ENCODE measurements at places on chromosomes 2 and 18. TPM values are rescaled to one million over a fixed set of nuclear protein-coding genes. Genes with fewer than 3 reads are reported as not detected.
A peak's percentile ranks its signal among the peaks of the same experiment; 100 is the strongest.

- DNase-seq, result peak; percentile 48
Measured at GRCh38 chr2:118854507-118855345, 7.3 kb upstream of the EN1 start.

- no peak for DNase-seq
Measured at GRCh38 chr18:10197097-10197496, 257.3 kb upstream of the APCDD1 start.

Gene PUM2
- 91.1 TPM for total RNA-seq

- DNase-seq, result no peak
Measured at GRCh38 chr18:69686861-69687260, 260.8 kb downstream of the CD226 start.

Gene AMMECR1L
- total RNA-seq, result 21.0 TPM

DNA sequence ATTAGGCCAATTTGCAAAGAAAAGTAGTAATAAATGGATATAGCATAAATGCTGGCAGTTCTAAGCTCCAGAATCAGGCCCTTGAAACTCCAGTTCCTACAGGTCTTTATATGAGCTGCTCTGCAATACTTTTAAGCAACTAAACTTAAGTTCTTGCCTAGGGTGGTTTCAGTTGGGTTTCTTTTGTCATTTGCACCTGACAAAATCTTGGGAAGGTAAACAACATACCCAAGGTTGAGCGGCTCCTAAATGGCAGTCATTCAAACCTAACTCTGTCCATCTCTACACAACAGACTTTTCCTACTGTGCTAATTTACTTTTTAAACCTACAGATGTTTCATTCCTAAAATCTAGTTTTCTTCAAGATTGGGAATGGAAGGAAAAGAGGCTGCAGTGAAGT, 9.3 kb upstream of the KANSL1L start:
- DNase-seq, result no peak

DNA sequence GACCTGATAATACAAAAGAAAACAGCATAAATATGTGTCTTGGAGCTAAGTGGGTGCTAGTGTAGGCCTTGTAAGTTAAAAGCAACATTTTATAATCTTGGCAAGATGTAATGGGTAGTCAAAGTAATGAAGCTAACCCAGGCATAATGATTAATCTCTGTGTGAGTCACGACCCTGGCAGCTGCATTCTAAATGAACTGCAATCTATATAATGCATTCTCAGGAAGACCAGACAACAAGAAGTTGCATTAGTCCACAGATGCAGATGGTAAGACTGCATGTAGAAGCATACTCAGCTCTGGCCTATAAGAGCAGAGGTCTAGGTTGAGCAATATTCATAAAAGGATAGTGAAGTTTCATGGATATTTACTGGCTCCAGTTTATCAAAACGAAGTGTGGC, 85.6 kb upstream of the ETAA1 start:
- no peak for DNase-seq

GRCh38 chr2:9693196-9693491, 62.3 kb upstream of the YWHAQ start:
- no peak for DNase-seq

Gene PLEKHH2
- total RNA-seq, result 11.2 TPM

GRCh38 chr2:144241801-144242200, 278.1 kb downstream of the ZEB2 start:
- no peak for DNase-seq

GRCh38 chr2:46239847-46240181, 57.4 kb upstream of the EPAS1 start:
- DNase-seq, result no peak

DNA sequence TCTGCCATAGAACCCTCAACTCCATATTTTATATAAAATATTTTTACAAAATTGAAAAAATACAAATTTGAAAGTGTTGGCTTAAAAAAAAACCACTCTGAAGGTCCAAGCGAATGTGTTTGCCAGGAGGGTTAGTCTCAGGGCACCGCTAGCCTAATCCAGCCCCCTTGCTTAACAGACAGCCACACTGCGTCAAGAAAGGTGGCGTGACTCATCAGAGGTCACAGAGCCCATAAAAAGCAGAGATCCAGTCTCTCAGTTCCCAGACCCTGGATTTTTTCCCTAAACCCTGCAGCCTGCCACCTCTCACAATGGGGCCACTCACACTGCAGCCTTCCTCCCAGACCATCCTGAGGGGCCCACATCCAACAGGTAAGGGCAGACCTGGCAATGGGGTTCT, 3.9 kb upstream of the TNS1 start:
- no peak for DNase-seq

DNA sequence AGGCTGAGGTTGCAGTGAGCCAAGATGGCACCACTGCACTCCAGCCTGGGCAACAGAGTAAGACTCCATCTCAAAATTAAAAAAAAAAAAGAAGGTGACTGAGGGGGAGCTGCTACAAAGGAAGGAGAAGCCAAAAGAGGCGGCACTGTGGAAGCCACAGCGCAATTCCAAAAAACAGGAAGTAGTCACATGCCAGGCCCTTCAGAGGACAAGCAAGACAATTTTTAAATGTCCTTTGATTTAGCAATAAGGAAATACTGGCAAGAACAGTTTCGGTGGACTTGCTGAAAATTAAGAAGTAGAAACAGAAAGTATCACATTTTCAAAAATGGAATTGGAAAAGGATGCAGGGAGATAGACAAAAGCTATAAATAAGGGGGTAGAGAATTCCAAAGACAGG, 122.8 kb downstream of the OSBPL1A start:
- DNase-seq, result no peak

DNA sequence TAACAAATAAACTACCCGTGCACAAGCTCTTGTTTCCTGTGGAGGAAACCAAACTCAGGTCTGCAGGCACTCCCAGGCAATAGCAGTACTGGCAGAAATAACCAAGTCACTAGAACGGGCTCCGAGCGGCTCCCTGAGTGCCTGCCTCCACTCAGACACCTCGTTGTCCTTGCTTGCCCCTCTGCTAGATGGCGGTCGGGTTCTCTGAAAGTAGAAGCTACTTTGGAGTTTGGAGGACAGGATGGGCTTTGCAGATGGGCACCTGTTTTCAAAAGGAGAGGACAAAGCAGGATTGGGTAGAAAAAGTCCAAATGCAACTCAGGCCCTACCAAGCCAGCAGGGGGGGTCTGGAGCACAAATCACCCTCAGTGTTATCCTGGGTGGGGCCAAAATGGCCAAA, 136.4 kb downstream of the LRRC30 start:
- DNase-seq, result no peak

GRCh38 chr2:181887045-181887444, 4.5 kb upstream of the ITPRID2 start:
- DNase-seq, result no peak

- DNase-seq, result no peak
Measured at GRCh38 chr2:157339965-157340655, 14.5 kb upstream of the ERMN start.

GRCh38 chr2:182818925-182819324, 47.5 kb downstream of the FRZB start:
- peak; percentile 89 for DNase-seq

- DNase-seq, result peak; percentile 67
Measured at GRCh38 chr2:136932700-136933099, 167.4 kb downstream of the THSD7B start.

DNA sequence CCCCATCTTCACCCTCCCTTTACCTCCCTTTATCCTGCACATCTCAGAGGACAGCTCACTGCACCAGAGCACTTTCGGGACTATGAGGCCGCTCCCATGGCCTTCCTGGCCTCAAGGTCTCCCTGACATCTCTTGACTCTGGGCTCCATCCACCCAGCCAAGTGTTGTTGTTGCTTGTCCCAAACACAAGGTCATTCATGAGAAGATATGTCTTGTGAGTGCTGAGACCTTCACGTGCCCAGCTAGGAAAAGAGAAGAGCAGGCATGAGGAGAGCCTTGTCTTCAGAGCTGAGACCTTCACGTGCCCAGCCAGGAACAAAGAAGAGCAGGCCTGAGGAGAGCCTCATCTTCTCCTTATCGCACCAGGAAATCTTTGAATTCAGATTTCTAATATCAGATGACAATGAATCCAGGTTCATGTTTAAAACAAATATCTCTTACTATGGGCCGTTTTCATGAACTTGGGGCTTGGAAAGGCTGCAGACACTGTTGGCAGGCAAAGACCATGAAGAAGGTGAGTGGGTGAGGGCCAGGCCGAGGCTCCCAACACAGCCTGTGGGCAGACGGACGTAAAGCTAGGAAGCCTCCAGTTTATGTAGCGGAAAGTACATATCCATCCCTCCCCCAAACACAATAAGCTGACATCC, 256.1 kb downstream of the NDUFA10 start:
- DNase-seq, result no peak

Gene TMEM247
- total RNA-seq, result not detected

DNA sequence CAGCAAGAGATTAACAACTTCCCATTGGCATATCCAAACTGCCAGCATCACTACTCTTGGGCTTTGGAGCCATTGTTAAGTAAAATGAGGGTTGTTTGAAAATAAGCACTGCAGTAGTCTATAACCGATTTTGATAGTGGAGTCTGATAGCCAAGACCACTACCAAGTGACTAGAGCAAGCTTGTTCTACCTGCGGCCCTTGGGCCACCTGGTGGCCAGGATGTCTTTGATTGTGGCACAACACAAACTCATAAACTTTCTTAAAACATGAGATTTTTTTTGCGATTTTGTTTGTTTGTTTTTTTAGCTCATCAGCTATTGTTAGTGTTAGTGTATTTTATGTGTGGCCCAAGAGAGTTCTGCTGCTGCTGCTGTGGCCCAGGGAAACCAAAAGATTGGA, 11.0 kb downstream of the UBE2E3 start:
- DNase-seq, result no peak

DNA sequence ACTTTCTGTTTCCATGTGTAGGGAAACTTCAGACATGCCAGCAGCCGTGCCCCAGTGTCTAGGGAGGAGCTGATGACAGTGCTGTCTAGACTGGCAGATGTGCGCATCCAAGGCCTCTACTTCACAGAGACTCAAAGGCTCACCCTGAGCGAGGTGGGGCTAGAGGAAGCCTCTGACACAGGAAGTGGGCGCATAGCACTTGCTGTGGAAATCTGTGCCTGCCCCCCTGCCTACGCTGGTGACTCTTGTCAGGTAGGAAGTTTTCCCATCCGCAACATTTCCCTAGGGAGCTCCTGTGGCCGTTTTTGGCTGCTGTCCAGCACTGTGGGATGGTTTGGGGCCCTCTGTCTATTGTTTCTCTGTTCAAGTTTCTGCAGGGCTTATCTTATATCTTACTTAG, 143.1 kb upstream of the TTC39C start:
- peak; percentile 13 for DNase-seq

Gene PPP1R1C
- total RNA-seq, result 9.3 TPM

Gene EVX2
- total RNA-seq, result not detected

DNA sequence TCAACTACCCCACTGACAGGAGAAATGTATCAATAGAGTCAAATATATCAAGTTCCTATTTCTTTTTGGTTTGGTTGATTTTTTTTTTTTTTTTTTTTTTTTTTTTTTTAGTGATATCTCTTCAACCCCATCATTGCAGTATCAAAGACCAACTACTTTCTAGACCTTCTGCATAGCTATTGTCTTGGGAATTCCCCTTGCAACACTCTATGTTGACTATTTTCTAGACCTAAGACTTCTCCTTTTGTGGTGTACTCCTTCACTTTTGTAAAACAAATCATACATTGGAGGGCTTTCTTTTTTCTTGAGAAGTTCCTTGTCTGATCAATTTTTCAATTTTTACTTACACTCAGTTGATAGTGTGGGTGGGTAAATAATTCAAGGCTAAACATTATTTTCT, 46.5 kb upstream of the NR4A2 start:
- DNase-seq, result no peak

DNA sequence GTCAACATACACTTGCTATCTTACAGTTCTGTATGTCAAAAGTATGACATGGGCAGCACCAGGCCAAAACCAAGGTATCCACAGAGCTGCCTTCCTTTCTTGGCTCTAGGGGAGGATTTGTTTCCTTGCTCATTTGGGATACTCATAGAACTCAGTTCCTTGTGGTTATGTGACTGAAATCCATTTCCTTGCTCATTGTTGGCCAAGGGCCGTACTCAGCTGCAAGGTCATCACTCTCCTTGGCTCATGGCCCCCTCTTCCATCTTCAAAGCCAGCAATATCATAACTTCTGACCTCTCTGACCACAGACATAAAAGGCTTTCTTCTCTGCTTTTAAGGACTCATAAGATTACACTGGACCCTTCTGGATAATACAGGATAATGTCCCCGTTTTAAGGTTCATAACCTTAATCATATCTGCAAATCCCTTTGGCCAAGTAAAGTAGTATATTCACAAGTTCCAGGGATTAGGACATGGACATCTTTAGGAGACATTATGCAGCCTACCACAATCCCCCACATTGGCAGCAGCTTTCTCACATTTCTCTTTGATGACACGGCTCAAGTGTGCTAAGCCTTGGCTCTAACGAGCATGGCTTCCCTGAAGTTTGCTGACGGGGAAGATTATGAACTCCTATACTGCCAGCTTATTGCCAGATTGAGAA, 20.9 kb downstream of the TMEM237 start:
- no peak for DNase-seq

- DNase-seq, result no peak
Measured at GRCh38 chr2:173970516-173970924, 5.3 kb upstream of the SP3 start.

Gene DAPL1
- total RNA-seq, result not detected

- peak; percentile 91 for DNase-seq
Measured at GRCh38 chr2:119223521-119224390, at the start of gene STEAP3. STEAP3 (plus strand) TSS chr2:119223834; CDS start chr2:119231013, 7,179 bp downstream.

Gene KLHL14
- total RNA-seq, result 0.13 TPM

Gene IER3IP1
- 10.9 TPM for total RNA-seq

Gene CFAP65
- total RNA-seq, result 0.22 TPM

- no peak for DNase-seq
Measured at GRCh38 chr18:32372381-32373061, 98.2 kb downstream of the GAREM1 start.

Gene LYG2
- not detected for total RNA-seq

Gene RAPGEF4
- 1.8 TPM for total RNA-seq

Gene MEP1B
- total RNA-seq, result not detected

Gene TWIST2
- 1.7 TPM for total RNA-seq

Gene PXDN
- total RNA-seq, result 118 TPM

GRCh38 chr2:152444448-152444847, 109.5 kb downstream of the FMNL2 start:
- DNase-seq, result no peak

GRCh38 chr2:227025510-227025909, 138.5 kb downstream of the COL4A4 start:
- DNase-seq, result no peak

DNA sequence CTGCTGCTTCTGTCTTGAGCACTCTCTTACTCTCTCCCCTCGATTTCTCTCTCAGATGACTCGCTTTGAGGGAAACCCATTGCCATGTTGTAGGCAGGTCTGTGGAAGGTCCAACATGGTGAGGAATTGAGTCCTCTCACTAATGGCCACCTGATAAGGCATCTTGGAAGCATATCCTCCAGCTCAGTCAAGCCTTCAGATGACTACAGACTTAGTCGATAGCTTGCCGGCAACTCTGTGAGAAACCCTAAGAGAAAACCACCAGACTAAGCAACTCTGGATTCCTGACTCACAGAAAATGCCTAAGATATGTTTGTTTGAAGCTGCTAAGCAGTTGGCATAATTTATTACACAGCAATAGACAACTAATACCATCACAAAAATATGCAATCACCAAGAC, 51.2 kb downstream of the WDR75 start:
- no peak for DNase-seq

Gene ZSWIM2
- 0.39 TPM for total RNA-seq

GRCh38 chr2:70111752-70112591, 24.7 kb downstream of the PCBP1 start:
- DNase-seq, result no peak

Gene CROCC2
- not detected for total RNA-seq
